ENCODE measurements at places on chromosomes 2 and 18.
A peak's percentile ranks its signal among the peaks of the same experiment; 100 is the strongest.

DNA sequence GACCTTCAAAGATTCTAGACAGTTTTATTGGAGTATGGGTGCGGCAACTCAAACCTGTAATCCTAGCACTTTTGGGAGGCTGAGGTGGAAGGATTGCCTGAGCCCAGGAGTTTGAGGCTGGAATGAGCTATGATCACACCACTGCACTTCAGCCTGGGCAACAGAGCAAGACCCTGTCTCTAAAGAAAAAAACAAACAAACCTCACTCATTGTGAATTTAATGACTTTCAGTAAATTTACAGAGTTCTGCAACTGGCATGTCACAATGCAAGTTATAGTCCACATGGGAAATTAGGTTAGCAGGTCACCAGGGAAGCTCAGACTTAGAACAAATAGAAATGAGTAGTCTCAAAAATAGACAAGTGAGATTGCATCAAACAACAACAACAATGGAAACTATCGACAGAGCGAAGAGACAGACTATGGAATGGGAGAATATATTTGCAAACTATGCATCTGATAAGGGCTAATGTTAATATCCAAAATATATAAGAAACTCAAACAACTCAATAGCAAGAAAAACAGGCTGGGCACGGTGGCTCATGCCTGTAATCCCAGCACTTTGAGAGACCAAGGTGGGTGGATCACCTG lies 6.7 kb upstream of the NRBP1 start:
- no peak for DNase-seq

GRCh38 chr2:120935339-120936313 lies 200.0 kb downstream of the GLI2 start:
- peak; percentile 89 for DNase-seq

DNA sequence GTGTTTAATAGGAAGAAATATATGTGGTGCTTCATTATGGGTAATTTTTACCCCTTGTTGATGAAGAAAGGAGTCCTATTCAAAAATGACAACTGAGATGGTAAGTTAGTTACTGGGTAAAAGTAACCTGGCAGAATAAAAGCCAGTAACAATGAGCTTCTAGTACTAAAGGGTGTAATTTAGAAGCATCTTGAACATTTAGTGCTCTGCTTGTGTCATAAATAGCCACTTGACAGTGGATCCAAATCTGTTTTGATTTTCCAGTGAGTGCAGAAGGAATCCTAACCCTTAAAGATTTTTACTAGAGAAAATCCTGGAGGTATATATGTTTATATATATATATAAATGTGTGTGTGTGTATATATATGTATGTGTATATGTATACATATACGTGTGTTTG lies 15.1 kb downstream of the COMMD1 start:
- DNase-seq, result no peak

- DNase-seq, result no peak
These were observed 74.6 kb downstream of the CPS1 start for GRCh38 chr2:210630873-210631560.

DNA sequence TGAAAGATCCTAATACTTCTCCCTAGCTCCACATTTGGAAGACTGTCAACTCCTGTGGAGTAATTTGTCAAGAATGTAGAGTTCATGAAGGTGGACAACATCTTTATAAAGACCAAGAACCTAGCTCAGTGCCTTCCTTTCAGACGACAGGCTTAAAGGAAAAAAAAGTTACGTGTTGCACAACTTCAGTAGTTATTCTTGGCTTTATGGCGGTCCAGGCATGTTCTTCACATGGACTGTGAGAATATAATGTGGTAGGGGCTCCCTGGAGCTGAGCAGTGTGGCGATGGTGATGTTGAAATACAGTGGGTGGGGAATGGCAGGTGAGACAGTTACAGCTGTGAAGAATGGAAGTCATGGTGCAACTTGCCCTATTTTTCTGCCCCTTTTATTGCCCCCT lies 3.9 kb downstream of the TAF1B start:
- DNase-seq, result no peak

- DNase-seq, result no peak
These were observed 45.7 kb downstream of the RPL31 start for GRCh38 chr2:101047774-101048173.

GRCh38 chr18:7658701-7659100 lies 91.6 kb downstream of the PTPRM start:
- peak; percentile 57 for DNase-seq

DNA sequence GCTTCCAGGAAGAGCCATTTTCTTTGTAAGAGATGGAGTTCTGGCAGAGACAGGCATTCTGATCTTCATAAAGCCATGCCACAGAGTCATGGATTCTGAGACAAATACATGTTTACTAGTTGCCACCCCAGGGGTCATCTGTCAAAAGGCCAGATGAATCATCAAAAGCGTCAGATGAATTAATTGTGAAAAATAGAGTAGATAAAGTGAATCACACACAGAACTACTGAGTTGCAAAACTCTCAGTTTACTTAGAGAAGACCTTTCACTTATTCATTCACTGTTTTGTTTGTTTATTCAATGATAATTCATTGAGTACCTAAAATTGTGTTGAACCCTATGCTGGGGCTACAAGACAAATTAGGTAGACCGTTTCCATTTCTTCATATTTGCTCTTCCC lies 157.7 kb upstream of the SERPINE2 start:
- DNase-seq, result no peak

DNA sequence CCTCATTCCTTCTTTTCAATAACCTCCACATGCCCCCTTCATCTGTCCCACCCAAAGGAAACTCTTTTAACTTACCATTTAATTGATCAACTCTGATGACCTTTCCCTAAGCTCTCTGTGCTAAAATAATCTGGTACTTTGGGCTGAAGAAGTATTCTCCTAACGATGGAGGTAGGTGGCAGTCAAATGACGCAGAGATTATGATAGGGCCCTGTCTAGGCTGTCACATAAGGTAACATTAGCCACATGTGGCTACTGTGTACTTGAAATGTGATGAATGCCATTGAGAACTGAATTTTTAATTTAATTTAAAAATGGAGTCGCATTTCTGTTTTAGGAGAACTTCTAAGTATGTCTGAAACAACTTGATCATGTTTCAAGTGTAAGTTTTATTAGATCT lies 140.5 kb upstream of the TNP1 start:
- no peak for DNase-seq

GRCh38 chr2:32732120-32732519 lies 104.3 kb downstream of the TTC27 start:
- no peak for DNase-seq

DNA sequence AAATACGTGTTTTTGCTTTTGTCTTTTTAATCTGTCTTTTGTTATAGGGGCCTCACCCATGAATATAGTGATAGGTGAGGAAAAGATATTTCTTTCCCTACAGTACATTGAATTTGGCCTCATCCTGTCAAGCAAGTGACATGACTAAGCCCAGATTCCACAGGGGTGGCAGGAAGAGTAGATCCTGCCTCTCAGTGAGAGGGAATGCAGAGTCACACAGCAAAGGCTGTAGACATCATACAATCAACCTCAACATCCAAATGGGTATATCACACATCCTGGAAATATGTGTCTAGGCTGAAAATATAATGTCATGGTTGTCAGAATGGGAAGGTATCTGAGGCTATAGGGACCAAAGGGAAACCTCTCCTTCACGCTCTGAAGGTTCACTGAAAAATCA lies 269.6 kb downstream of the CDH20 start:
- no peak for DNase-seq

- DNase-seq, result no peak
These were observed 139.2 kb upstream of the ARHGAP28 start for GRCh38 chr18:6590326-6590725.

DNA sequence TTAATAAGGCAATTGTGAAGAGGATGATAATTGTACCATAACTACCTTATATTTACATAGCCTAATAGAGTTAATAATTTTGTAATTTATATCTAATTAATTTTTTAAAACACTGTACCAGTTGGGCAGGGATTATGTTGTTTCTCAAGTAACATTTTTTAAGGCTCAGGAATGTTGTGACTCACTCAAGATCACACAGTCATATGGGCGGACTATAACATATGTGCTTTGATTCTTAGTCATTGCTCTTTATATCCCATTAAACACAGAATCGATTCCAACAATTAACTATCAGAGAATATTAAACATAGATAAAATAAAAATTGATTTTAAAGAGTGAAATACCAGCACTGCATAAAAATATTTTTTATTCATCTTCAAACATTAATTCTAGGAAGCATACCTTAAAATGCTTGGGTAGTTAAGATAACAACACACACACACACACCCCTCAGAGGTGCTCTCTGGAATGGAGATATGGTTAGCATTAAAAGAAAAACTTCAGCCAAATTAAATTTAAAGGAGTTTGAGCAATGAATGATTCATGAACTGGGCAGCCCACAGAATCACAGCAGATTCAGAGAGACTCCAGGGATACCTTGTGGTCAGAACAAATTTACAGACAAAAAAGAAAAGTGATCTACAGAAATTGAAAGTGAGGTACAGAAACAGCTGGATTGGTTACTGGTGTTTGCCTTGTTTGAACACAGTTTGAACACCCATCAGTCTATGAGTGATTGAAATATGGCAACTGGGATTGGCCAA lies 869.4 kb upstream of the ID2 start:
- DNase-seq, result no peak

DNA sequence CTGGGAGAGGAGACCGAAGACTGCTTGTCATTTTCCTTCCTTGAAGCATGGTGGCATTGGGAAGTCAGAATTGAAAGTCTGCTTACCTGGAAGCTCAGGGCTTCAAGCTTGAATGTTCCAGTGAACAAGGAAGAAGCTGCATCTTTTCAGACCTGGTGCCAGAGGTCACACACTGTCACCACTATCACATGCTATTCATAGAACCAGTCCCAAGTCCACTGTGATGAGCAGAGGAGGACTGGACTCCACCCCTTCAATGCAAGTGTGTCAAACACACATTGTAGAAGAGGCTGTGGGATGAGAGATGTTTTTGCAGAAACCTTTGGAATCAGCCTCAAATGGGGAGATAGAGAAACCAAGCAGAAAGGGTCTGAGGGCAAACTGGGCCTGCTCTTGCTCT lies 81.4 kb downstream of the LYPD1 start:
- DNase-seq, result no peak

GRCh38 chr2:42547014-42547413 lies 21.4 kb upstream of the MTA3 start:
- DNase-seq, result no peak

- no peak for DNase-seq
These were observed 60.1 kb downstream of the LIMS1 start for GRCh38 chr2:108594132-108594981.

DNA sequence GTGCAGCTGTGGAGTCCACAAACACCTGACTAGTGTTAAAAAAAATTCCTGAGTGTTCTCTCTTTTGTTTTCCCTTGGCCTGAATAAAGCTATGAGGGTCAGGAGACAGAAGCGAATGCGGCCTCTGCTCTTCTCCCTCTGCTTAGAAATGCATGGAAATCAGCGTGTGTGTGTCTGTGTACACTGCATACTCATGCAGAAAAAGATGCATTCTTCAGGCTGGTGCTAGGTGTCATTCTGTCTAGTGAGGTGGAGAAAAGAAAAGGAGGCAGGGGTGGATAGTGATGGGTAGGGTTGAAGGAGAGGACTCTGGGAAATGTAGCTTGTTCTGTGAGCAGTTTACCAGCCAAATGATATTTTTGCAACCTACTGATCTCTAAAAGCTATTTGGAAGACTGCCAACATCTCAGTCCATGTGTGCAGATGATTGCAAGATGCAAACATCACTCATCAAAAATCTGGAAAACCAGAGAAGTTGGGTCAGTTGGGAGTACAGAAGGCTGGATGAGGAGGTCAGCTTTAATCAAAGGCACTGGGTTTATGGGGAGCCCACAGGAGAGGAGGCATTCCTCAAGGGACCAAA lies 177.7 kb downstream of the INSIG2 start:
- DNase-seq, result no peak

DNA sequence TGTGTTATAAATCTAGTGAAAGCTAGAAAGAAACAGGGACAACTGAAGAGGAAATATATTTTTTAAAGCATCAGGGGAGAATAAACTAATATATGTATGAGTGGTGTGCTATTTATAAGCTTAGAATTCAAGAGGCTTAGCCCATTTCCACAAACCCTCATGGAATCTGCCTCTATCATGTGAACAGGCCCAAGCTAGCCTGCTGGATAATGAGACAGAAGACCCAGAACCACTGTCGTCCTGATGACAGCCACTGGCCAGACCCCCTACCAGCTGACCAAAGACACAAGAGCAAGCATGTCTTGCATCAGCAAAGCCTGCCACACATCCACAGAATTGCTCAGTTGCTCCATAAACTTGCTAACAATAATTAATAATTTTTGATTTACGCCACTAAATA lies 382.3 kb upstream of the NXPH2 start:
- no peak for DNase-seq

DNA sequence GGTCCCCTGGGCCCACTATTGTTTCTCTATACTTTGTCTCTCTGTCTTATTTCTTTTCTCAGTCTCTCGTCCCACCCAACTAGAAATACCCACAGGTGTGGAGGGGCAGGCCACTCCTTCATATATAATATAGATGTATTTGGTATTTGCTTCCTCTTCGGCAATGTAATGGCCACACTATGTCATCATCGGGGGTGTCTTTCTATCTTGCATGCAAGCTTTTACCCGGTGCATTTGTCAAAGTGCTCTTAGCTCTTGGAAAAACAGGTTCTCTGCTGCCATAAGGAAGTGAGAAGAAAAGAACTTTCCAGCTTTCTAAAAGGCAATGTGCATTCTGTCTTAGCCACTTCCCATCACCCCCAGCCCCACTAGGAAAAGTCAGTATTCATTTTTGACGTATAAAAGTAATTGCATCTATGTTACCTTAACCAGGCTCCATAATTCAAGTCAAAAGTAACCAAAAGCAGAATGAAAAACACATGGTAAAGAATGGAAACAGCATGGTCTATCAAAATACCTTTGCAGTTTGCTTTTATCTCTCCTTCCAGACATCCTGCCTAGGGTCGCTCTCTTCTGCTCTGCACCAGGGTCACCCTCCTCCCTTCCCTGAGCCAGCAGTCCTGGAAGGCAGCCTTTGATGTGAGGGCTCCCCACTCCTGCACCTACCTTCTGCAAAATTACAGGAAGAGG lies 27.2 kb upstream of the FHL2 start:
- no peak for DNase-seq

GRCh38 chr18:79589601-79590091 lies 90.0 kb upstream of the CTDP1 start:
- no peak for DNase-seq

DNA sequence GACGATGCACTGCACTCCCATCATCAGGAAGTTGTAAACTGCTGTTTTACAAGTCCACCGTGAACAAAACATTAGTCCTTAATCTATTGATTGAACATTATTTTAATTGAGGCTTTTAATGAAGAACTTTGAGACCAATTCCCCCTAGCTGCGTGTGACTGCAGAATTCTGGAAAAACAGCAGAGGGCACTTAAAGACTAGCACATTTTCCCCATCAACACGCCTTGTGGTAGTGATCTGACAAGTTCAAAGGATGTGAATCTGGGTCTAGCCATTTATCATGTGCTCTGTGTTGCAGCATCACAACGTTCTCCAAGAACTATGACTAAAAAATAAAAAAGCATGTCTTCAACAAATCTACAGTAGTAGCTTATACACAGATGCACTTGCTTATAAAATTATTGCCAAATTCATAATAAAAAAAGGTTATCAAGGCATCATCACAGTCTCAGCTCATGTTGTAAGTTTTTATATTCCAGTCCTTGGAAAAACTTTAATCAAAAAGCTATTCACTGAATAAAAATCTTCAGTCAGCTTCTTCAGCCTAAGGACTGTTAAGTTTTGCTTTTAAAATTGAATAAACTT lies 35.8 kb downstream of the SKOR2 start:
- DNase-seq, result peak; percentile 39

GRCh38 chr2:181426672-181427071 lies 30.5 kb upstream of the ITGA4 start:
- DNase-seq, result peak; percentile 5

- DNase-seq, result no peak
These were observed 126.9 kb upstream of the LINC00305 start for GRCh38 chr18:64275593-64276300.

- no peak for DNase-seq
These were observed 36.8 kb downstream of the CPS1 start for GRCh38 chr2:210593166-210593565.

All from ELF-1 (cell line).